AG04449 (cell line): ENCODE measurements at places on chromosomes 11 and 22.

DNA sequence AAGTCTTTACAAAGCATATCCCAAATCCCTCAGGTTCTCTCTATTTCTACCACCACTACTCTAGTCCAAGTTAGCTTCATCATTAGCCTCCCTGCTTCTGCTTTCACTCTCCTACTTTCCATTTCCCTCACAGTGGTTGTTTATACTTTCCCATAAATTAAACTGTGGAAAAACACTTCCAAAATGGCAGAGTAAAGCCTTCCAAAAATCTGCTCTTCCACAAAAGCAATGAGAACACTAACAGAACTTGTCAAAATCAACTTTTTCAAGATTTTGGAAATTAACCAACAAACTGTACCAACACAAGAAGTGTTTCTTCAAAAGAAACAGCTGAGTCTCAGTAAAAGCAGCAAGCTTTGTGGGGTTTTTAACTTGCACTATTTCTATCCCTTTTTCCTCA, 71.8 kb downstream of the TTC28 start:
- DNase-seq, result no peak

GRCh38 chr22:46783721-46784120, 21.3 kb downstream of the TBC1D22A start:
- DNase-seq, result no peak

- no peak for DNase-seq
These were observed 5.1 kb downstream of the TSPO start for GRCh38 chr22:43156413-43156812.

DNA sequence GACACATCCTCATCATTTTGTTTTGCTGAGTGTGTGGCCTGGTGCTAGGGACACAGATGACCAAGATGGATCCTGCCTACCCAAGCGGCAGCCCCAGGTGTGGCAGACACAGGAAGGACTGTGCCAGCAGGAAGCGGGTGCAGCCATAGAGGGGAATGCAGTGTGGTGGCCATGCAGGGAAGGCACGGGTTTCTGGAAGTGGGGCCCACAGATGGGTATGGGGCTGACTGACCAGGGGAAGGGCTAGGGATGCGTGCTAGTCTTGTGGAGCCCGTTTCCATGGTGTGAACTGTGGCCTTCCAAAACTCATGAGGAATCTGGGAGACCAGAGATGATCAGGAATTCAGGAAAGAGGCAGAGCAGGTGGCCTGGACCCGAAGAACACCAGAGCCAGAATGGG, 33.5 kb downstream of the YPEL1 start:
- DNase-seq, result no peak

DNA sequence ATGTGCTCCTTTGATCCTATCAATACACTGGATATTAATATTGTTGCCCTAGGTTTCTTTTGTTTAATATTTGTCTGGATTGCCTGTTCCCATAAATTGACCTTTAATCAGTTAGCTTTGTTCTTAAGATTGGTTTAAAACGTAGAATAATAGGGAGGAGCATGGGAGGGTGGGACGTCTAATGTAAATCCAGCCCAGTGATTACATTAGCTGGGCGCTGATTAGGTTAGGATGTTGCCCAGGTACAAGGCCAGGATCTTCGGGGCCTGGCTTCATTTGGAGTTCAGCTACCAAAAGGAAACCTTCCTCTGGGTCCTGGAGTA, at the start of gene SRSF8:
Gene SRSF8 (plus strand): TSS at position 204 of the 323 bp plus-strand sequence. CDS start 308 bp downstream, outside the sequence.
- no peak for DNase-seq

DNA sequence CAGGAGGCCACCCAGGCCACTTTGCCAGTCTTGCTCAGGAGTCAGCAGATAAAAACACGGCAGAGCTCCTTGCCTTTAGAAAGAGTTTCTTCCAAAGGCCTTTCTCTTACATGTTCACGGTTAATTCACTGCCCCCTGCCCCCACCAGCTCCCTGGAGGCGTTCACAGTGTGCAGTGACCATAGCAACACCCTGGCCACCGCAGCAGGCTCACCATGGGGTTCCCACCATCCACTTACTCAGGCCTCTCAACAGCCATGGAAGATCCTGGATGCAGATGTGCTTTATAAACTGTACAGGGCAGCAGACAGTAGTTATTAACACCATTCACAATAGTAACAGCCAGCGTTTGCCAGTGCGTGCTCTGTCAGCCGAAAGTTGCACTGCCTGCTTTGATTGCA, 10.6 kb upstream of the MYO7A start:
- DNase-seq, result no peak
